ENCODE measurements at places on chromosomes 5 and 9.

- no peak for DNase-seq
These were observed 779.3 kb upstream of the WWC1 start for GRCh38 chr5:167512111-167512510.

- DNase-seq: no peak
These were observed 565.5 kb upstream of the CDH6 start for GRCh38 chr5:30627945-30628344.

DNA sequence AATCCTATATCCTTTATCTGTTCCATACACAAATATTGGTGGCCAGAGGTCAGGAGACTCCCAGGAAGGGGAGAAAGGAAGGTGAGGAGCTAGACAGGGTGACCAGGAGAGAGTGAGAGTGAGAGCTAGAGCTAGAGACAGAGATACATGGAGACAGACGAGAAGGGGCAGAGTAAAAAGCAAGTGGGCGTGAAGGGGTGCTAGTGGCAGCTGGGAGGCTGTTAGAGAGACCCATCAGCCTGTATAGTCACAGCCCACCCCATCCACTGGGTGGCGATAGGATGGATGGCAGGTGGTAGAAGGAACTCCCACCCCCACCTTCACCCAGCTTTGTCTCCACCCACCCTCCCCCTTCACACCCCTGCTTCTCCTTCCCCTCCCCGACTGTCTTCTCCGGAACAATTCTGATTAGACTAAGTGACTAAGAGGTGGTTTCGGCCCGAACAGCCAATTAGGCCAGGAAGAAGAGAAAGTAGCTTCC is 32.8 kb downstream of the PCDH1 start:
- no peak for DNase-seq

- no peak for DNase-seq
These were observed 90.4 kb upstream of the ANKRD55 start for GRCh38 chr5:56323505-56323904.

DNA sequence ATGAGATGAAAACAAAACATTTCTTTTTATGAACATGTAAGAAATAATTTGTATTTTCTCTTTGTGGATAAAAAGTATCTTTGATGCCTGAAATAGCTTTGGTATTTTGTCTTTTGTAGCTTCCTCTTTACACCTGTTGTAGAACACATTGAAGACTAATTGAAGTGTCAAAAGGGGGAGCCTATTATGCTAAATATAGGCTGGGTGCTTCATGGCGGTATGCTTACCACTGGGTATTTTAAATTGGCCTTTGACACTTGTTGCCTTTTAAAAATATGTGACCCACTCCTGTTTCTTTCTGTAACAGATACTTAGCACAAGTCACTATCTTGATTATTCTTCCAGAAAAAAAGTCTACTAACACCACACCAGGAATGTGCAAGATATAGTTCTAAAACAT is 226.4 kb downstream of the KIAA0825 start:
- no peak for DNase-seq
